ENCODE measurements at places on chromosomes 1 and 21. TPM values are rescaled to one million over a fixed set of nuclear protein-coding genes. Genes with fewer than 3 reads are reported as not detected.

DNA sequence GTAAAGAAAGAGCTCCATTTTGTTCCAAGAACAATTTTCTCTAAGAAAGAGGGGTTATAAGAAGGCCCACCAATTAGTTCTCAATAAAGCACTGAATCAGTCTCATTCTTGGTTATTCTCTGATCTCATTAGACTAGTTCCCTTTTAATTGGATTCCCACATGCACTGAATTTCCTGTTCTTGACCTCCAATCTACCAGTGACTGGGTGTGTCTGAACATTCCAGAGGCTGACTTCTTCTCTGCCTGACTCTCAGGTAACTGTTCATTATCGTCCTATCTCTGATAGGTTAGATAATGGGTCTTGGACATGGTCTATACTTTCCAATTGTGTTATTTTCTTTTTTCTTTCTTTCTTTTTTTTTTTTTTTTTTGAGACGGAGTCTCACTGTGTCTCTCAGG lies 22.7 kb downstream of the PTGS2 start:
- peaks cover 3% of the 10 kb centered on the region for H3K4me1 ChIP-seq
- H3K4me3 ChIP-seq, result no peak overlapping the region
- no peak overlapping the region for H3K27ac ChIP-seq
- H3K27me3 ChIP-seq, result no peaks in the 10 kb centered on the region

- H3K36me3 ChIP-seq, result no peaks in the 10 kb centered on the region
- no peaks in the 10 kb centered on the region for H3K27me3 ChIP-seq
- H3K4me3 ChIP-seq, result no peak overlapping the region
Measured at GRCh38 chr1:162928141-162928540, 67.2 kb upstream of the CCDC190 start.

- H3K27me3 ChIP-seq, result no peaks in the 10 kb centered on the region
- H3K4me1 ChIP-seq, result peaks cover 22% of the 10 kb centered on the region
Measured at GRCh38 chr21:14533499-14534428, 12.4 kb downstream of the SAMSN1 start.

DNA sequence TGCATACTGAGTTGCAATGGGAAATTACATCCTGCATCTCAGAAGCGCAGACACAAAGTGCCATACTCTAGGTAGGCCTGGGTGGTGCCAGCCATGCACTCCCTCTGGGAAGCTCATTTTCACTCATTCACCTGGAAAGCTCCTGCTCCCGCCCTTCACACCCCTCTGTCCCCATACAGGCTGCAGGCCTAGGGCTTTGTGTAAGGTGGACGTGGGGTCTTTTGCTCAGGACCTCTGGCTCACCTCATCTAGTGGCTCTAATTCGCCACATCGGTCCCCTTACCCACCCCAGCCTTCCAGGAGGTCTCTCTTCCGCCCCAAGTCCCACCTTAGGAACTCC lies 751 bp downstream of the MRPS15 start:
- H3K27ac ChIP-seq, result peak overlapping the region; percentile 75
- peaks cover 29% of the 10 kb centered on the region for H3K36me3 ChIP-seq
- H3K4me3 ChIP-seq, result peak overlapping the region; percentile 99
- no peaks in the 10 kb centered on the region for H3K27me3 ChIP-seq
- DNase-seq, result no peak
- H3K4me1 ChIP-seq, result peaks cover 12% of the 10 kb centered on the region

DNA sequence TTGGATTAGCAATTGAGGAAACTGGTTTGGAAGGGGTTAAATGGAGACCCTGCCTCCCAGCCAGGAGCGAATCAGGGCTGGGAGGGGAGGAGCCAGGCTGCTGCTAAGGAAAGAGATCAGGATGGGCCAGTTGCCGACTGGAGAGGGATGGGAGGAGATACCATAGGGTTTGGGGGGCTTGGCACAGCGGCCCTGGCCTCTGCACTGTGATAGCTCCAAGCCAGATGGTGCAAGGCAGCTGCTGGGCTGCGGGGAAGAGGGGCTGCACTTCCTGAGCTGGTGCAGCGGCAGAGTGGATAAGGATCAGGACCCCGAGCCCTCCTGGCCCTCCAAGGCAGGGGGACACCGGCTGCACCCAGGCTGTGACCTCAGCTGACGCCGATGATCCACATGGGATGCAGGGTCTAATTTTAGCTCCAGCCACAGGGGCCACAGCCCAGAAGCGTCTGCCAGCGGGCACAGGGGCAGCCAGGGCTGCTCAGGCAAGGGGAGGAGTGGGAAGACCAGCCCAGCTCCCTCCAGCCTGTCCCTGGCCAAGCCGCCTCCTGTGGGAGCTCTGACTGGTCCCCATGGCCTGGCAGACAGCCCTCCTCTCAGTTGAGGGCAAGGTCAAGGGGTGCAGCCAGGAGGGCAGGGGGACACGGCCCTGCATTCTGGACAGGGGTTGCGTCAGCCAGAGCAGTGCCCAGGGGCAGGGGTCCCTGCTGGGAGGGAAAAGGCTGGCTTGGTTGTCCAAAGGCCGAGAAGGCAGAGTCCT lies at the start of gene EXTL1:
TSS of gene EXTL1 (plus strand) at position 129 of the 757 bp plus-strand sequence. CDS start 872 bp downstream, outside the sequence.
- no peak within 1 kb of the TSS for H3K4me3 ChIP-seq
- H3K36me3 ChIP-seq, result no peaks in the 10 kb centered on the region

DNA sequence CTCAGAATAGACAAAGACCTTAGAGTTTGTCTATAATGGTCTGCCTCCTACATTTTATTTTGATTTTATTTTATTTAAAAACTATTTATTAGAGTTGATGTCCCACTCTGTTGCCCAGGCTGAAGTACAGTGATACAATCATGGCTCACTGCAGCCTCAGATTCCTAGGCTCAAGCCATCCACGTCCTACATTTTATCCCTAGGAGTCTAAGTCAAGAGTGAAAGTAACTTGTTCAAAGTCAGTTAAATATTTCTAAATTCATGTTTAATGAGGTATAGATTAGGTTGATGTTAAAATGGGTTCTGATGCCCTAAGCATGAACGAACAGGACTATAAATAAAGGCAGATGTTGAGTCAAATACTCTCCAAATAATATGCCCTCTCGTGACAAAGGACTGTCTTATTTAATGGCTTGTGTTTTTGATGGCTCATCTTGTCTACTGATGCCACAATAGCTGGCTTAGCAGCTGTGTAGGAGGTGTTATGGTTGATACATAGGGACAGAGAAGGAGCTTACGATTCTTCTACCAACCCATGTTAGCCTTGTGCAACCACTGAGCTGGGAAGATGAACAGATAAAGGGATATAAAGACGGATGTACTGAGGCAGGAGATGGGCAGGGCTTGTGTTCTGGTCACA lies 66.0 kb upstream of the CR1L start:
- peaks cover 25% of the 10 kb centered on the region for H3K27me3 ChIP-seq
- H3K27ac ChIP-seq, result no peak overlapping the region
- no peaks in the 10 kb centered on the region for H3K4me1 ChIP-seq
- DNase-seq, result no peak
- H3K36me3 ChIP-seq, result no peaks in the 10 kb centered on the region
- no peak overlapping the region for H3K4me3 ChIP-seq

GRCh38 chr21:46150491-46151121 lies 4.8 kb downstream of the FTCD start:
- no peak overlapping the region for H3K27ac ChIP-seq
- H3K36me3 ChIP-seq, result no peaks in the 10 kb centered on the region
- H3K4me1 ChIP-seq, result 0 out of 2 replicates have a peak, but pooled peaks cover 4% of the 10 kb centered on the region
- no peak for DNase-seq
- H3K27me3 ChIP-seq, result no peaks in the 10 kb centered on the region

- peaks cover 2% of the 10 kb centered on the region for H3K36me3 ChIP-seq
- H3K4me3 ChIP-seq, result no peak overlapping the region
- DNase-seq, result no peak
- no peak overlapping the region for H3K27ac ChIP-seq
- H3K27me3 ChIP-seq, result no peaks in the 10 kb centered on the region
Measured at GRCh38 chr21:45222001-45222400, 65.7 kb downstream of the POFUT2 start.

DNA sequence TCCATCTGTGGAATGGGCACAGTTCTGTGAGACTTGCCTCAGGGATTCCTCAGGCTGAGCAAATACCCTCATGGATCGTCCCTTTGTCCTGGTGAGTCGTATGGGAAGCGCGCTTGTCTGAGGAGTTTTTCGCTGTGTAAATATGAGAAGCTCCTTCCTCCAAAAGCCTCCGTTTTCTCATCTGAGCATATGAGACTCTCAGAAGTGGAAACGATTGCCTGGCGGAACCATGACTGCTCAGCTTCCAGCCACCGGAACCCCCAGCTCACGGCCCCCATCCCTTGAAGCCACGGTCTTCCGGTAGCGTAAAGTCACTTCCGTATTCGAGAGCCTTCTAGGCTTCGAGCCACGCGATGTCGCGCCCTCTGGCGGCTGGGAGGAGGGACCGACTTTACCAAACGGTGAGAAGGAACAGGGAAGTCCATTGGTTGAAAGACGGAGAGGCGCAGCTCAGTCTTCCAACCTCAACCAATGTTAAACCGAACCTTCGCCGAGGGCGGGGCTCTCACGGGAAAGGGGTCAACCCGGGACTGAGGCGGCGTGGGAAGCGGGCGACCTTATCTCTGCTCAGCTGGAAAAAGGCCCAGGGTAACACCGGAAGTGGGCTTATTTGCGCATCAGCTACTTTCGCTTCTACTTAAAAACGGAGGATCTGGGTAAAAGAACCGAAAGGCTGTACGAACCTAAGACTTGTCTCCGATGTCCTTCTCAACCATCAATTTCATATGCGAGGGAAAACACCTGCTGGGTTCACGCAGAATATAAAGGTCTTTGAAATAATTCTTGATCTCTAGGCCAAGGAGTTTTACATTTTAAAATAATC lies 46.3 kb downstream of the AZIN2 start:
- peaks cover 9% of the 10 kb centered on the region for H3K4me1 ChIP-seq
- DNase-seq, result peak; percentile 99
- no peaks in the 10 kb centered on the region for H3K36me3 ChIP-seq
- H3K27ac ChIP-seq, result peak overlapping the region; percentile 50

- peaks cover 7% of the 10 kb centered on the region for H3K4me1 ChIP-seq
- no peaks in the 10 kb centered on the region for H3K27me3 ChIP-seq
- no peak overlapping the region for H3K4me3 ChIP-seq
- DNase-seq, result peak; percentile 40
Measured at GRCh38 chr1:168057921-168058320, 78.8 kb downstream of the GPR161 start.

DNA sequence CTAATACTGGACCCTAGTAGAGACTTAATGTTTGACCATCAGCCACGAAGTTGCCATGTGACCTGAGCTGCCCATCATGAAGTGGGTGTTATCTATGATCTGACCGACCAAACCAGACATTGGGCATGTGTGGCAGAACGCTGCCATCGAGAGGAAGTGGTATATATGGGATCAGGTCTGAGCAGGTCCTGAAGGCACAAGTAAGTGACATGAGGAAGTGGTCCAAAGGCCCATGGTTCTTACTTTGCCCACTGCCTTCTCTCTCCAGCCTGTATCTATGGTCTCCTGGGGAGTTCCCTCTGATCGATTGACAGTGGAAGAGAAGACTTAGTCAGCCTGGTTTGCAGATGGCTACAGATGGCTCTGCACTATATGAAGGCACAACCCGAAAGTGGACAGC lies 7.9 kb downstream of the SPSB1 start:
- H3K27me3 ChIP-seq, result no peaks in the 10 kb centered on the region
- peak overlapping the region; percentile 93 for H3K27ac ChIP-seq
- peaks cover 19% of the 10 kb centered on the region for H3K36me3 ChIP-seq
- H3K4me1 ChIP-seq, result peaks cover 44% of the 10 kb centered on the region
- no peak overlapping the region for H3K4me3 ChIP-seq
- DNase-seq, result no peak

DNA sequence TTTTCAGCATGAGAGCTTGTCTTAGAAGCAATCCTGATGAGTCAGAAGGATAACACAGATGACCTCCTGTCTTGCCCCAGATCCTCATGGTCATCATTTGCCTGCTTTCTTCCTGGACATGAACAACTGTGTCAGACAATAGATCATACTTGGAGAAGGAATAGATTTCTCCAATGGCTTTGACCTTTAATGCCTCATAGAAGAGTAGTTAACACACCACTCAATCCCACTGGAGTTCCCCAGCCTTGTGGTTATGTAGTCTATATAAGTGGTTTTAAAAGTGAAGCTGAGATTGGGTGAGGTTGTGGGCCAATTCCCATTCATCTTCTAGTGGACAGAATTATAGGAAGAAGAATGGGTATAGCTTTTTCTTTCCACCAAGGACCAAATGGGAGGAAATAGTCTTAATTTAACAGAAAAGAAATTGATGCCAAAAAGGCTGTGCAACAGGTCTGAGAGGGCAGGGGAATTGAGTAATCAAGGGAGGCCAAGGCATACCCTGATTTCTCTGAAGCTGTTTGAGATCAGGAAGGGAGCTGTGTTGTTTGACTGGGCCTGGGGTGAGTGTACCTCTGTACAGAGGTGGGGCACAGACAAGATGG lies 14.4 kb downstream of the PRCC start:
- no peaks in the 10 kb centered on the region for H3K4me1 ChIP-seq
- DNase-seq, result no peak
- peaks cover 50% of the 10 kb centered on the region for H3K36me3 ChIP-seq
- H3K27me3 ChIP-seq, result no peaks in the 10 kb centered on the region

GRCh38 chr1:207155028-207155427 lies 51.0 kb downstream of the C4BPA start:
- H3K27ac ChIP-seq, result no peak overlapping the region
- peak; percentile 56 for DNase-seq
- H3K27me3 ChIP-seq, result no peaks in the 10 kb centered on the region
- H3K36me3 ChIP-seq, result no peaks in the 10 kb centered on the region
- H3K4me1 ChIP-seq, result no peaks in the 10 kb centered on the region

GRCh38 chr1:115303364-115303763 lies 34.7 kb downstream of the NGF start:
- H3K4me3 ChIP-seq, result no peak overlapping the region
- H3K27ac ChIP-seq, result no peak overlapping the region
- H3K27me3 ChIP-seq, result no peaks in the 10 kb centered on the region
- H3K36me3 ChIP-seq, result no peaks in the 10 kb centered on the region
- DNase-seq, result no peak

GRCh38 chr1:184555665-184556641 lies 169.1 kb downstream of the C1orf21 start:
- DNase-seq, result peak; percentile 57
- H3K27ac ChIP-seq, result peak overlapping the region; percentile 46
- no peaks in the 10 kb centered on the region for H3K27me3 ChIP-seq
- peaks cover 13% of the 10 kb centered on the region for H3K4me1 ChIP-seq
- no peak overlapping the region for H3K4me3 ChIP-seq
- H3K36me3 ChIP-seq, result no peaks in the 10 kb centered on the region

GRCh38 chr1:46456411-46456963 lies 33.1 kb upstream of the DMBX1 start:
- no peak overlapping the region for H3K27ac ChIP-seq
- no peaks in the 10 kb centered on the region for H3K36me3 ChIP-seq
- H3K4me3 ChIP-seq, result no peak overlapping the region
- H3K27me3 ChIP-seq, result no peaks in the 10 kb centered on the region
- H3K4me1 ChIP-seq, result 0 out of 2 replicates have a peak, but pooled peaks cover 2% of the 10 kb centered on the region

Gene VSIG8
- 0.47 TPM for total RNA-seq

Gene HES3
- total RNA-seq, result not detected

Gene KRTAP12-2
- not detected for total RNA-seq

Gene DYNLT4
- total RNA-seq, result 2.0 TPM

Gene PERM1
- total RNA-seq, result 0.47 TPM

Gene CFHR2
- not detected for total RNA-seq
